ENCODE measurements at places on chromosomes 13 and 19.

DNA sequence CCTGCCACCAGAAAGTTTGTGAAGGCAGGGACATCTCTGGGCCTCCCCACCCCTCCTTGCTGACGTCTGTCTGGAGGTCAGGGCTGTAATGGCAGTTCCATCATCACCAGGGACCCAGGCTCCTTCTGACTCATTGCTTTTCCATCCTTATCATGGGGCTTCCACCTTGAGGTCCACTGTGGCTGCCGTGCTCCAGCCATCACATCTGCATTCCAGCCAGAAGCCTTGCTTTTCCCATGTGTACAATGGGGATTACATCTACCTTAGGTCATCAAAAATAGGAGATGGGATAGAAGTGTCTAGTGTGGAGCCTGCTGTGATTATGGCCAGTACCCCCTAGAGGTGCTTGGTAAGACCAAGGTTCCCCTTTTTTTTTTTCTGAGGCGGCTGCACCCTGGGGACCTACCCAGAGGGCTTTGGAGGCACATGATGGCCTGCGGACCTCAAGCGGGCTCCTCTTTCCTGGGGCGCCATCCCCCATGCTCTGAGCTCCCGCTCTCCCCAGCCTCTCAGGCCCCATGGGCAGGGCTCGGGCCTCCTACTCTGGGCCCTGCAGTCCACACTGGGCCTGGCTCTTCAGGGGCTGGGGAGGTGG is 13.4 kb upstream of the RANBP3 start:
- DNase-seq = no peak

DNA sequence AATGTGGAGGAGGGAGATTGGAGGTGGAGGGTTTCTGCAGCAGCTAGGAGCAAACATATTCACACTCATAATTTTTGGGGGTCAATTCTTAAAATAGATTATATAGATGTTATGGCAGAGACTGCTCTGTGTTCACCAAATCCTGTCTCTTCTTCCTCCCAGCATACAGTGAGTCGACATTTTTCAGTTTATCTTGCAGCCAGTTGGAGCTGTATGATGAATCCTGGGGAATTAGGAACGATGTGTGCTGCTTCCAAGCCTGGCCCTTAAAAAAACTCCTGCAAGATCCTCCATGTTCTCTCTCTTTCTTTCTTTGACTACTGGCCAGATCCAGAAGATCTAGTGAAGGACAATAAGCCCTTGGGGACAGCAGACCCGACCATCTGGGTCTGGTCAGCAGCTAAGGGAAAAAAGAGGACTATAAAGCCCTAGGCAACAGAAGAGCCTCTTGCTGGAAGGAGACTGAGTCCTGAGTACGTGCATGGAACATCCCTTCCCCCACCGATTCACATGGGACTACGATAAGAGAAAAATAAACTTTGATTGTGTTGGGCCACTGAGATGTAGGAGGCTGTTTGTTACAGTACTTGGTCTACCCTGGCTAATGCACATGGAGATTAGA is 55.8 kb upstream of the POMP start:
- DNase-seq = no peak

DNA sequence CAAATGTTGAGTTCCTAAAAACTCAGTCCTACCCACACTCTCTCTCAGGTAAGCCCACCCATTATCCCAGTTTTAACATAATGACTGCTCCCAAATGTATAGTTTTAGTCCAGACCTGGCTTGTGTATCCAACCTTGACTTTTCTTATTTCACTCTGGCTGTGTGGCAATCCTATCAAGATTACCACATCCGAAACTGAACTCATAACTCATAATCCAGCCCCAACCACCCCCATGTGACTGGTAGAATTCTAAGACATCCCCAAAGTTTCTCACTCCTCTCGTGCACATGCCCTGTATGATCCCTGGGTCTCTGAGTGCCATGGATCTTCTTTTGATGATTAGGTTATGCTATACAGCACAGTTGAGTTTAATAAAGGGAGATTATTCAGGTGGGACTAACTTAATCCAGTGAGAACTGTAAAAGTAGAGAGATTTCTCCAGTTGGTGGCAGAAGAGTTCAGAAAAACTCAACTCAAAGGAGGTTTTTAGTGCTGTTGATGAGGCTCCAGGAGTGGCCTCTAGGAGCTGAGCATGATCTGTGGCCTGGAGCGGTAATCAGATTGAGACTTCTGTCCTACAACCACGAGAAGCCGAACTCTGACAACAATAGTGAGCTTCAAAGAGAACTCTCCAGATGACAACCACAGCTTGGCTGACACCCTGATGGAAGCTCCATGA is 413.4 kb downstream of the ZNF536 start:
- DNase-seq = no peak

DNA sequence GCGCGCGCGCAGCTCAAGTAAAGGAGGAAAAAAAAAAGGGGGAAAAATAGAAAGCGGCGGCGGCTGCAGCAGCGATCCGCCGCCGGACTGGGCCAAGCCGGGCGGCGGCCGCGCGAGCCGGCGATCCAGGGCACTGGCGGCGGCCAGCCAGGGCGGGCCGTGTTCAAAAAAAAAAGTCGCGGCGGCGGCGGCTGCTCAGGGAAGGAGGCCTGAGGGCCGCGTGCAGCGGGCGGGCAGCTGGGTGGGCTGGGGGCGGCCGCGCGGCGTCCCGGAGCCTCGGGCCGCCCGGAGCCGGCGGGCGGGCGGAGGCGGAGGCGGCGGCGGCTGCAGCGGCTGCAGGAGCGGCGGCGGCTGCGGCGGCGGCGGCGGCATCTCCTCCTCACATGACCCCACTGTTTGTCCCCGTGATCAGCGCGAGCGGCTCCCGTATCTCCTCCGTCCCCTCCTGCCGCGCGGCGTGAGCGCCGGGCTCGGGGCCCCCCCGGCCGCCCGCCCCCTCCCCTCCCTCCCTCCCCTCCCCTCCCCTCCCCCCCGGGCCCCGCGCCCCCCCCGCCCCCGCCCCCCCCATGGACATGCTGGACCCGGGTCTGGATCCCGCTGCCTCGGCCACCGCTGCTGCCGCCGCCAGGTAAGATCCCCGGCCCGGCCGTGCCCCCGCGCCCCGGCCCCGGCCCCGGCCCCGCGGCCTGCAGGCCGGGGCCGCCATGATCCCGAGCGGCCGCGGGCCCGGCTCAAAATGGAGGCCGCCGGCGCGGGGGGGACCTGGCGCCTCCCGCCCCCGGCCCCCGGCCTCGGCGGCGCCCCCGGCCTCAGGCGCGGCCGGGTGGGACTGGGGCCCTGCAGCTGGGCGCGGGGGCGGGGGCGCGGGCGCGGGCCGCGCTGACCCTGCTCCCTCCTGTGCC is at the start of gene USF2:
Gene USF2, plus strand, starts transcription at position 427 of the 902 bp plus-strand sequence. Its CDS starts 140 bp downstream, at position 567.
- peak; percentile 92 for DNase-seq

DNA sequence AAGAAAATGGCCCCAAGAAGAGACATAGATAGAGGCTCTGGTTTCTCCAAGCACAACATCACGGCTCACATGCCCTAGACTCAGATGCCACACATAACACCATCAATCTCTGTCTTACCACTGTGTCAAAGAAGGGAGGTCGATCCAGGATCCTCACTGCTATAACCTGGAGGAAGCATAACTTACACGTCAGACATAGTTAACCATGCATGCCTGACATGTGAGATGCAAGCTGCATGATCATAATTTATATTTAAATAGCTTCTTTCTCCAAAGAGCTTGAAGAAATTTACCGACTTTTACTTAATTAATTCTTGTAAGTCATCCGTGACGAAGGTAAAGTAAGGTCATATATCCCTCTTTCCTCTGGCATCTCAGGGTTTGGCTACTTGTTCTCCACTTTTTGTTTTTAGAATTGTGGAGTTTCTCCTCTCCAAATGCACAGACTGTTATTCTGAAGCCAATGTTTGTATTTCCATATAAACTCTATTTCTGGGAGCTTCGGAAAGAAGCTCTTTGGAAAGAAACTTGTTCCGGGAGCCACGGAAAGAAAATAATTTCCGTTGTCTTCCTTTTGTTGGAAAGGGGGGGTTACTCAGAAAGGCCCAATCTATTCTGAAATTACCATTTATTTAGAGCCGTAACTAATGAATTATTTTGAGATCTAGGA is 205.6 kb downstream of the LHFPL6 start:
- no peak for DNase-seq

- peak; percentile 45 for DNase-seq
Observed at GRCh38 chr13:27170516-27171243, 931 bp downstream of the USP12 start.

- no peak for DNase-seq
Observed at GRCh38 chr19:55696301-55697068, 21.5 kb downstream of the EPN1 start.

- no peak for DNase-seq
Observed at GRCh38 chr13:77513719-77514335, 21.7 kb upstream of the SCEL start.

DNA sequence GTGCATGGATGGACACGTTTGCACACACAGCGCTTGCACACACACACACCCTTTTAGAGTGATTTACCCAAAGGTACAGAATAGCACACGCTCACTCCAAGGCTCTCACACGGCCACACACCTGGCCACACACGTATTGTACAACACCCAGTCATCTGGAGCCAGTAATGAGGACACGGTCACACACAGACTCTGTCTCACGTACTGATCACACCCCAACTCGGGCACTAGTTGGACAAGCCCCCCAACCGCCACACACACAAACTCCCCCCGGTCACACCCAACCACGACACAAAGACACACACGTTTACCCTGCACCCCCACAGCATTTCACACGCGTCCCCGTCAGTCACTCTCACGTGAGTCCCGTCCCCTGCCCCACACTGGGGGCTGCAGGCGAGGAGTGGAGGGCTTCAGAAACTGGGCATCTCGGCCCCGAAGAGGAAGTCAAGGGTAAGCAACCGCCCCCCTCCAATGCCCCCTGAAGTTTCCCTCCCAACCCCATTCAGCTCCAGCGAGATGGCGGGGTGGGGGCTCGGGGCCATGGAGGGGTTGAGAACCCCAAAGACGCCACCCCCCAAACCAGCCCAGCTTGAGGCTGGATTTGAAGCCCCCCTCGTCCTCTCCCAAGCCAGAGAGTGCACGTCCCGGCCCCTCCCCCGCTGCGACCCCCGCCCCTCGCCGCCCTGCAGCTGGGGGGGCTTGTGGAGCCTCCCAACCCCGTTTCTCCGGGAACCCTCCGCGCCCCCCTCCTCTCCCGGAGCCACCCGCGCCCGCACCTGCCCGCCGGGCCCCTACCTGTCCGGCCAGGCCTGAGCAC is 599 bp downstream of the OLFM2 start:
- DNase-seq = peak; percentile 48

Measured in GM13977 (cell line).